Activated CD8-positive, alpha-beta memory T cell treated with anti-CD3 and anti-CD28 coated beads for 24 hours (primary cell): ENCODE measurements at places on chromosomes 5 and 9.

- DNase-seq, result no peak
Observed at GRCh38 chr5:177393206-177393765, 7.2 kb downstream of the PFN3 start.

DNA sequence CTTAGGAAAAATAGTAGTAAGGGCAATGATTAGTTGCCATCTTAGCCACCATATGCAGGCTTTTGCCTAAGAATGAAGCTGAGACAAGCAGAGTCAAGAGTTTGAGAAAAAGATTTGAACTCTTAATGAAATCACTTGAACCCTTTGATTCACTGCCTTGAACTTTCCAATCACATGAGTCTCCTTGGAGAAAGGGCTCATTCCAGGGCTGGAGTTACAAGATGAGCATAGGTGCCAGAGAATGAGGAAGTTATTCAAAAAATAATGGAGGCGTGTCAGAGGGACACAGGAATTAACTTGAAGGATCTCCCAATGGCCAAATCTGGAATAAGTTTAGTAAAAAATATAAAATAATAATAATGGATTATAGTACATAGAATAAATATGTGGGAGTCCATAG is 35.3 kb downstream of the MAT2B start:
- DNase-seq, result no peak

DNA sequence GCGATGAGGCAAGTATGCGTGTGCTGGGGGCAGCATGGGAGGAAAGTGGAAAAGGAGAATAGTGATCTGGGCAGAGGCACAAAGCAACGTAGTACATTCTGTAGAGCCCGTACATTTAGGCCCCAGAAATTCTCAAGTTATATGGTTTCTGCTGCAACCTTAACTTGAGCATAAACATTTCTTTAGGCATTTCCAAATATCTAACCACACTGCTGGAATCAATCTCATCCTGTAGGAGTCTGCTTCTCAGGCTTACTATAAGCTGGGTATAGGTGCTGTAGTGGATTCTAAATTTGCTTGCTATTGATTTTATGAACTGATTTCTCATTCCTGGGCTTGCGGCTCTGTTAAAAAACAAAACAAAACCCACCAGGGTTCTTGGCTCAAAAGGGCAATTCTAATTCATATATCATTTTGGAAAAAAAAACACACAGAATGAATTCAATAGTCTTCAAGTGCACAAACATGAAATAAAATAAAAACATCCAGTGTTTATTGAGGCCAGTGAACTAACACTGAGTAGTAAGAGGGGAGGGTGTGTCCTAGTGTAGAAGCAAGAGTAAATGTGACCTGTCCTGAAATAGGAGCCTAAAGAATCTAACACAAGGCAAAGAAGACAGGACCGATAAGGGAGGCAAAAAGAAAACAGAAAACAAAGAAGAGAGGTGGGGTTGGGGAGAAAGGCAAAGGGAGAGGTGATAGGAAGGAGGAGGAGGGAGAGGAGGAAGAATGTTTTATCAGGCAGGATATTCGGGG is 145.5 kb upstream of the LHFPL2 start:
- DNase-seq, result no peak

DNA sequence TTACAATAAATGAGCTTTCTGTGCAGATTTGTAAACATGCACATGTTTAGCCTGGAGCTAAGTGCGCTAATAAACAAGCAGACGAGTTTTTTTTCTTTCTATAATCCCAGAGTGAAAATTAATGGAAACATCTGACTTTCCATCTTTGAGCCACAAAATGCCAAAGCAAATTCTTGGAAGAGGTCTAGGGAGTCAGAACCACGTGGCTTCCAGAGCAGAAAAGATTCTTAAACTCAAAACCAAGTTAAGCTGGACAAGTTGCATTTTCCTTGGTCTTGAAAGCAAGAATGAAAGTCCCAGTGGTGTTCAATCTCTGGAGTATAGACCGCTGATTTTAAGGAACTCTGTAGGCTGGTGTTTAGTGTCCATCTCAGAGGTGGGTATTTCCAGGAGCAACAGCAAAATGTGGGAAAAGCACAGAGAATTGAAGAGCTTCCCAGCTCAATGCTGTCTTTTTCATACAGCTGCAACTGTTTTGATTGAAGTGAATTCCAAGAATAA is 71.4 kb downstream of the MYO10 start:
- no peak for DNase-seq

DNA sequence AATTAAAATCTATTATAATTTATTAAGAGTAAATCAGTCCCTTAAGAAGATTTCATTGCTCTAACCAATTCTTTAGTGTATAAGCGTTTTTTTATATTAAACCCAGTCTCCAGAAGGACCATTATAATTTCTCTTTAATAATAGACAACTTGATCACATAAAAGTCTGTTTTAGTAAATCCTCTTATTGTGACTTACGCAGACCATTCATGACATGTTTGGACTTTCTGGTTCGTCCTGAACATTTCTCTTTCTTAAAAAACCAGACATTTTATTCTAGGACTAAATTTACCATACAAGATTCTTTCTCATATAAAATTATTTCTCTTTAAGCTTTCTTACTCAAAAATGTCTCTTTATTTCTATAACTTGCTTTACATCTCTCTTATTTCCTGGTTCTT is 196.2 kb upstream of the RAI14 start:
- no peak for DNase-seq

GRCh38 chr9:126750941-126751725 is 53.7 kb upstream of the ZBTB43 start:
- DNase-seq, result peak; percentile 19

GRCh38 chr9:89576404-89576839 is 28.4 kb upstream of the GADD45G start:
- no peak for DNase-seq

DNA sequence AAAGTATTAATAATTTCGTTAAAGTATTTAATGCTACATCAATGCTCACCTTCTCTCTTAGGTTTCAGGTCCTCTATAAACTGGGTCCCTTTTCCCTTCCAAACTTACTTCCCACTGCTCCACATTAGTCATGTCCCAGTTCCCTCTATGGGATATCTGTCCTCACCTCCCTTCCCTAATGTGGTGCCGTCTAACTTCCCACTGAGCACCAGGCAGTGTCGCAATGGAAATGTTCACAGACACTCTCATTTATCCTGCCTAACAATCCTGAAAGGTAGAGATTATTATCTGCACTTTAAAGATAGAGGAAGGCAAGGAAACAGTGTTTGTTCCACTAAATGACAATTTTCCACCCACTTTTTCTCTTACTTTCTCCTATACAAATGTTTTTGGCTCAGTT is 329.7 kb downstream of the CWC27 start:
- no peak for DNase-seq

DNA sequence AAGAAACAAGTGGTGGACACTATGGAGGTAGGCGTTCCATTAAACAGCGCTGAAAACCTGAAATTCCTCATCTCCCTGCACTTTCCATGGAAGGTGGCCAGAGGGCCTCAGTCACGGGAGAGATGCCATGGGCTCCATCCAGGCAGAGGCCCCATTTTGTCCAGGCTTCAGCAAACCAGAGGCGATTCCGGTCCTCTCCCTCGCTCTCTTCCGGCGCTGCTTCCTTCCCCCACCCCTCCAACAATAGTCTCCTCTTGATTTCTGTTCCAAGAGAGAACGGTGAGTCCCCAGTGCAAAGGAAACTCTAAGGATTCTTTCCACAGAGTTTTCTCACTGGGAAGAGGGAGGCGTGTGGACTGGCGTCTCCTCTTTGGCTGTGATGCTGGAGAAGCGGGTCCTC is 7.5 kb downstream of the ZNF366 start:
- no peak for DNase-seq

DNA sequence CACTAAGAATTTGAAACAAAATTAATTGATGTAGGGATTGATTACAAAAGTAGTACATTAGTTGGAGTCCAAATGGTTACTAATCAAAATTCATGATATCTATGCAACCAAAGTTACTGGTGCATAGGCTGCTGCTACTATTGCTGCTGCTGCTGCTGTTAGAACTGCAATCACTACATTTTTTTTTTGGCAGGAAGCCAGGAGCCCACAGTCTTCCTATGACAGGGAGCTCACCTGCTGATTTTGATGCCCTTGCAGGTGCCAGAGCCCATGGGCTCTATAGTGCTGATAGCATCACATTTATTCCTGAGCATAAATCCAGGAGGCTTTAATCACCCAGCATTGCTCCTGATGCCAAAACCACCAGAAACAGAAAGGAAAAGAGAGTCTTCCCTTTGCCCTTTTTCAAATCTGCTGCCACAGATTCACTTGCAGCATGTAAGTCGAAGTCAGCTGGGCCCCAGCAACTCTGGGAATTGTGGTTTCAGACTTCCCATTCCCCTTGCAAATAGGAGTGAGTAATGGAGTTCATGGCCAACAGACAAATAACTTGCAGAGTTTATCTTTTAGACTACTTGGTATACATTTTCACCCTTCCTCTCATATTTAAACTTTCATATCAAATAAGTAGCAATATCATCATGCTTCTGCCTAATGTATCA is 17.6 kb downstream of the SLCO6A1 start:
- no peak for DNase-seq

DNA sequence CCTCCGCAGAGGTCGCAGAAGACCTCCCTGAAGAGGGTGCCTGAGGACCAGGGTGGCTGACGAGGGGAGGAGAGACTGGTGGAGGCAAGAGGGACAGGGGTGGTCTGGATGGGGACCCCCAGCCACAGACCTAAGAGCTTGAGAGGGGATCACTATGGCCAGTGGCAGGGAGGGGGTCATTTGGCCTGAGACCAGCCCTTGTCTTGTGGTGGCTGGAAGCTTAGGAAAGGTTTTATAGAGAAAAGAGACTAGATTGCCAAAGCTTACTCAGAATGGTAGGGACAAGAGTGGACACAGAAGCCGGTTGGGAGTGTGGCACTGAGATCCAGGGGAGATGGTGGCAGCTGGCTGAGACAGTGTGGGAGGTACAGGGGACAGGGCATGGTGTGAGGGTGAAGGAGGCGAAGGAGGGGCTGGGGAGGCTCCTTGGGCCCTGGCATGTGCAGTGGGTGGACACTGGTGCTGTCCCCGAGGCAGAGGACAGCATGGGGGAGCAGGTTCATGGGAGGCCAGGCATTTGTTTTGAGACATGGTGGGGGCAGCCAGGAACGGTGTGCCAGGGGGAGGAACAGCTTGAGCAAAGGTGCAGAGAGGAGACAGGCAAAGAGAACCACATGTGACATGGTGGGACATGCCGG is 123.0 kb downstream of the C9orf50 start:
- DNase-seq, result no peak

DNA sequence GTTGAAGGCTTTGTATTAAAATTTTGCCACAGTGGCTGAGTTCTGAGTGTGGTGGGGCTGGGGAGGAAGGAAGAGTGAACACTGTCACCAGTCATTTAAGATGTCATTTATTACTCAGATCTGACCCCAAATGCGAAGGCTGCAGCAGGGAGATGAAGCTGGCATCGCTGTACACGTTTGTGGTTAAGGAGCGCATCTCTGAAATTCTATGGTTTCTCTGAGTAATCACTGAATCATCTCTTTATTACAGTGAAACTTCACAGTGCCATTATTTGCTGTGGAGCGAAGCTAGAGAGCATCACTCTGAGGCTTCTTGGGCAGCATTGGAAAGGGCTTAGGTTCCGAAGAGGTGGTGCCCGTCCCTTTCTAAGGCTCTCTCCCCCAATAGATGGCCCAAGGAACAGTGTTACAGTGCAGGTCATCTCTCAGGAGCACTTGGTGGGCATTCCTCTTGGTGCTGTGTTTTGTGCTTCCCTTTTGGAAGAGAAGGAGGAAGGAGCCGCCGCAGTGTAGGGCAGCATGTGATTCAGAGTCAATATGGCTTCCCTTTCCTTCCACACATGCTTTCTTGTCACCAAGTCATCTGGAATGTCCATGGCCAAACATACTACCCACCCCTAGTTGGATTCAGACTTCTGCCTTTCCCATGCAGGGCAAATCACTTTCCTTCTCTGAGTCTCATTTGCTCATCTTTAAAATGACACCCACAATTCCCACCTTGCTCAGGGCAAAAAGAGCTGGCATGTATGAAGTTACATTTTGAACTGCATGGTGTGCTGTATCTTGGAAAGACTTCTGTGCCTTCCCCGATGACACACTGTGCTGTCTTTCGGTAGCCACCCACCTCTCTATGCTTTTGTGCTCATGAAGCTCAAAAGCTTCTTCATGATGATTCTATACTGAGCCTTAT is 9.3 kb upstream of the TEX48 start:
- peak; percentile 83 for DNase-seq

DNA sequence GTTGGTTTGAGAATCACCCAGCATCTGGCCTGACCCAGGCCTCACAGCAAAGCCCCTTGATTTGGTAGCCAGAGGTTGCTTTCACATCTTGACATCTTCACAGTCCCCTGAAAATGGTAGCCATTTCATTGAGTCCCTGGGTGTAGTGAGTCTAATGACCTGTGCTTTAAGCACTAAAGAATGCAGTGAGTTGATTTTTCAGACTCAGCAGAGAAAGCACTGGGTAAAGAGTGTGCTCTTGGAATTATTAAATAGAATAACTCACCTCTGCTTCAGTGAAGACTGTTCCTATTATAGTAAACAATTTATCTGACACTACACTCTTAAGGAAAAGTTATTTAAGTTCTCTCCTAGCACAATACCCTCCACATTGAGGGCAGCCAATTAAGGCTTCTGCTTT is 56.2 kb downstream of the PTCD2 start:
- no peak for DNase-seq

GRCh38 chr5:78648359-78649210 is at the start of gene LHFPL2:
Gene LHFPL2, minus strand, starts transcription at chr5:78648772. Its CDS starts 138,559 bp downstream, at chr5:78510213.
- DNase-seq, result peak; percentile 68

- DNase-seq, result no peak
Observed at GRCh38 chr9:10251490-10251889, 361.3 kb downstream of the PTPRD start.

DNA sequence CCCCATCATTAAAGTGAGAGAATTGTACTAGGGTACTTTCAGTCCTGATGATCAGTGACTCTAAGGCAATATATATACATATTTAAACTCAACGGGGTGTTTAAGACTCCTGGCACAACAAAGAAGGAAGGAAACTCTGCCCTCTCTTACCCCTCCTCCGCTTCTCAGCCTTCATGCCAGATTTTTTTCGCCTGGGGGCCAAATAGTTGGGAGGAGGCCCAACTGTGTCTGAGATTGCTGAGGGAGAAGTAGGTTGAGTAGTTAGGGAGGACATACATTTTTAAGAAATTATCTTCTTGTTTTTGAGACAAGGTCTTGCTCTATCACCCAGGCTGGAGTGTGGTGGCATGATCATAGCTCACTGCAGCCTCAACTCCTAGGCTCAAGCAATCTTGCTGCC is 127.7 kb upstream of the SHB start:
- DNase-seq, result no peak

DNA sequence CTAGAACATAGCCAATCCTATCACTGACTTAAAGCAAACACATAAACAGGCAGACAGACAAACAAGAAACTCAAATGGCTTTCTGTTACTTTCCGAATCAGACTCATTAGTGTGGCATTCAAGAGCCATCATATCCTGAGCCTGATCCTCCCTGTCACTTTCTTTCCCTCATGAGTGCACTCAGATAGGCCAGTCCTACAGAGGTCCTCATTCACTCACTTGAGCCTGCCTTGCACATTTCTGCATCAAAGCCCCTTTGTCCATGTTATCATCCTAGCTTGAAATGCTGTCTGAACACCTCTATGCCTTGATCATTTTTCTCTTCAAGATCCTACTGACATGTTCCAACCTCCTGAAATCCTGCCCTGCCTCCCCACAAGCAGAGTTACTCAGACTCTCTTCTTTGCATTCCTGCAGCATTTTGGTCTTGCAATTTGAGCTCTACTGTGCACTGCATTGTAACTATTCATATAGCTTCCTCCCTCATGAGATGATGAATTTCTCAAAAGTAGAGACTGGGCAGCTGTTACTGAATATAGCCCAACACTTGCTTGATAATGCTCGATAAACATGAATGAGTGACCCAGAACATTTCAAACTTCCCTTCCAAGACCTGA is 126.9 kb downstream of the PALM2AKAP2 start:
- peak; percentile 1 for DNase-seq

- no peak for DNase-seq
Observed at GRCh38 chr5:54671111-54671531, 153.6 kb downstream of the SNX18 start.
